ENCODE measurements at places on chromosomes 3 and 15.

GRCh38 chr15:46961795-46962194, 755.5 kb upstream of the SEMA6D start:
- DNase-seq: no peak

DNA sequence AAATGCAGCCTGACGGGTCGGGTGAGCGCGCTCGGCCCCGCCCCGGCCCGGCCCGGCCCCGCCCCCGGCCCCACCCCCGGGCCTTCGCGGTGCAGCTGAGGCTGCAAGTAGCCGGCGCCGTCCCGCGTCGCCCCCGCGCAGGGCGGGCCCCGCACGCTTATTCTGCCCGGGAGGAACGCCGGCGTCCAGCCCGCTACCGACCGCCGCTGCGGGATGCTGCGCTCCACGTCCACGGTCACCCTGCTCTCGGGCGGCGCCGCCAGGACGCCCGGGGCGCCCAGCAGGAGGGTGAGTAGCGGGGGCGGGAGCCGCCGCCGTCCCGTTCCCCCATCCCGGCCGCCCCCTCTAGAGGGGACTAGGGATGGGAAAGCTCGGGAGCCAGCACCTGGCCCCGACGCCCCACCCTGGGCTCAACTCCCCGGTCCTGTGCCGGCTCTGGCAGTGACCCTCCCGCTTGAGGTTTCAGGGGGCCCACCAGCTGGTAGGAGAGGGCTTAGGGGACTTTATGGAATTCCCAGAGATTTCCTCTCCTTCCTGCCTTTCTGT, at the start of gene MYZAP:
TSS of gene MYZAP (plus strand) at position 83 of the 546 bp plus-strand sequence. CDS start at position 214, 131 bp downstream.
- no peak for DNase-seq

DNA sequence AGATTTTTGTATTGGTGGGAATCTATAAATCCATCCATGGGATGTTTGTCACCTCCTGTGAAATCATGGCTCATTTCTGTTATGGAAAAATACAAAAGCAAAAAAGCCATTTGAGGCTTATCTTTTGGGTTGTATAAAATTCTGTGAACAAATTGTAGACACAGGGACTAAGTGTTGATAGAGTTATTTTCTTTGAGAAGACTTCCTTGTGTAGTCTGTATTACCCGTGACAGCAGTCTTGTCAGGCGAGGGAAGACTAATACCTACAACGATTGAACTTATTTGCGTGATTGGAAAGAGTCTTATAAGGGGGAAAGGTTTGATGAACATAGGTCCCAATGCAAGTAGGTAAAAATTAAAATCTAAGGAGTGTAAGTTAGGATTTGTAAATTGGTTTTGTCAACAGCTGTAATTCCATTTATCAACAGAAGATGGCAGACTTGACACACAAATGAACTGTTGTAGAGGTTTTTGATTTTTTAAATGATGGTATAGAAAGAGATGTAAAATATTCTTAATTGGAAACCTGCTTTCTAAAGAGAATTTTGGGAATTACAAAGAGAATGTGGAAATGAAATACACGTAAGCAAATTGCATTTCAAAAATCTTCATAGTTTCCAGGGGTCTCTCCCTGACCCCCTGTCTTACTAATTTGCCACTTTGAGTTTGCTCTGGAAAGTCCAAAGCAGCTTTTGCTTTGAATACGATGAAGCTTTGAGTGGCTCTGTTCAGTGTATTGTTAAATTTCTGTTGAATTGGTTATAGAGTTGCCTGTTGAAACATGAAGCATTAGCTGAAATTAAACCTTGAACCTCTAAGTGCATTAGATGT, 33.2 kb downstream of the SLC25A26 start:
- no peak for DNase-seq

DNA sequence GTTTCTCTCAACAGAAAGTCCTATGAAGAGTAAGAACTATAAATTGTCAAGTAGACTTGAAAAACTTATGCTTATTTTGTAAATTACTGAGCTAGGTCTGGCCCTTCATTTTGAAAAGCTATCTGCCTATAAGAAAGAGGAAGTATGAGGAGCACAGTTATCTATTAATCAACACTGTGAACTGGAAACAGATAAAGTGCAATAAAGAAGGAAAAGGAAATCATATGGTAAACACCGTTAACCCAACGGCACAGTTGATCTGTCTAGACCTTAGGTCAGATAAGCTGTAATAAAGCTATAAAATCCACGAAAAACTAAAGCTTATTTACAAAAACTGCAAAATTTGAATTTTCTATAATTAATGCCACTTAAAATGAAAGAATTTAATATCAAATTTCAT, 242.5 kb downstream of the ZBTB20 start:
- no peak for DNase-seq

- DNase-seq: peak; percentile 65
These were observed 2.6 kb downstream of the FAM43A start for GRCh38 chr3:194688200-194688740.

- DNase-seq: no peak
These were observed 522.3 kb downstream of the ROBO1 start for GRCh38 chr3:79245284-79246138.

GRCh38 chr3:195187609-195188425, 83.1 kb downstream of the XXYLT1 start:
- no peak for DNase-seq

GRCh38 chr15:82165948-82166376, 96.6 kb downstream of the EFL1 start:
- no peak for DNase-seq

DNA sequence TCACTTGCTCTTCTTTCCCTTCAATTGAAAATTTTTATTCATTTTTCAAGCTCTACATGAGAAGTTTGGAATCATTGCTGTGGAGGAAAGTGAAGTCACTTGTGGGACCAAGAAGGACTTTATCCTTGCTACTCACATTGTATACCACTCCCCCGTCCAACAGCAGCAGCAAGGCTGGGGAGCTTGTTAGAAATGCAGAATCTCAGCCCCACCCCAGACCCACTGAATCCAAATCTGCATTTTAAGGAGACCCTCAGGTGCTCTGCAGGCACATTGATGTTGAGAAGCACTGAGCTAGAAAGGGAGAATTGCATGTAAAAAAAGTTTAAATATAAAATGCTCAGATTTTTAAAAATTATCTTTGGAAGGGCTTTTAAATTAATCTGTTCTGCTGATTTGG, 202.3 kb upstream of the MRPL3 start:
- DNase-seq: no peak

DNA sequence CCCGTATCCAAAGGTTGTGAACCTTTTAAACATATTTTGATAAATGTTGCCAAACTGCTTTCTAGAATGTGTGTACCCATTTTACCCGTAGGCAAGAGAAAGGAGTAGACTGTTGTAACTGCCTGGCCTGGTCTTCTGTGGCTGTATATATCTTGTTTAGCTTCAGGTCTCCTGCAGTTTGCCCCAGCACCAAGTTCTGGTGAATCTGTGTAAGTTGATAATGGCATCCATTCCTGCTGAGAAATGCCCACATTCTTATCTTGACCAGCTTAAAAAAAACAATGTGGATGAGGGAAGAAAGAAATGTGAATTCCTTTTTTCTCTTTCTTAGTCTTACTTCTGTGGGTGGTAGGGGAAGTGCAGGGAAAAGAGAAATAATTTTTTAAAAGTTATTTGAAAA, 53.3 kb upstream of the TLE3 start:
- no peak for DNase-seq

GRCh38 chr3:97815149-97815917, 6.5 kb upstream of the CRYBG3 start:
- no peak for DNase-seq

GRCh38 chr3:102174312-102174712, 260.5 kb upstream of the ZPLD1 start:
- DNase-seq: no peak

GRCh38 chr3:107756649-107757048, 233.9 kb downstream of the BBX start:
- no peak for DNase-seq

- DNase-seq: no peak
These were observed 79.4 kb upstream of the CNTN3 start for GRCh38 chr3:74693696-74694393.

DNA sequence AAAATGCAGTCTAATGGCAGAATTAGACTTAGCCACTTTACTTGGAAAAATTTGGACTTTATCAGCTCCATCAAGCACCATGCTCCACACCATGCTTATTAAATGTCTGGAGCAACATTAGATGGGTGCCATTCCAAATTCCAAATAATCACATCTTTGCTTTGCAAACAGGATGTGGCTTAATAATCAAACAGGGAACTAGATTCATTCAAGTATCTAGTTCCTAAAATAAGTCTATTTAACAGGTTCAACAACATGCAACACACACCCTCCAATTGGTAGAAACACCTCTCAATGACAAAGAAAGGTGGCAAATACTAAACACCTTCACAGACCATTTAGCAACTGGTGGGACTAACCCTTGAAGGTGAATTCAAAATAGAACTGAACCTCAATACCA, 3.5 kb downstream of the HEXA start:
- DNase-seq: no peak

- DNase-seq: no peak
These were observed 34.6 kb upstream of the CACNA2D3 start for GRCh38 chr3:54087581-54088410.

- no peak for DNase-seq
These were observed 6.2 kb downstream of the HLTF start for GRCh38 chr3:149080011-149080698.

DNA sequence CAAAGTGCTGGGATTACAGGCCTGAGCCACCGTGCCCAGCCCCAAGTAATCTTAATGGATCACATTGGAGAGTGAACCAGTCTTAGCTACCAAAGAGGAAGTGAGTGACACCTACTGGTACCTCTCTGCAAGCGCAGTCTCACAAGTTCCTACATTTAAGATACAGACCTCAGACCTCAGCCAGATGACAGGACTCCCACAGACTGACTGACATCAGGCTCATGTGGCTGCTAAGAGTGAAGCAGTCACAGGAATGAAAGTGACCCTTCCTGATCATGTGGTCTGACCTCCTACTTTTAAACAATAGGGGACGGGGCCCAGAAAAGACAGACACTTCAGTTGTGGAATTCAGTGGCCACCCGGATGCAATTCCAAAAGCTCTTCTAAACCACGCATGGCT, 36.3 kb upstream of the GNB5 start:
- DNase-seq: peak; percentile 71

DNA sequence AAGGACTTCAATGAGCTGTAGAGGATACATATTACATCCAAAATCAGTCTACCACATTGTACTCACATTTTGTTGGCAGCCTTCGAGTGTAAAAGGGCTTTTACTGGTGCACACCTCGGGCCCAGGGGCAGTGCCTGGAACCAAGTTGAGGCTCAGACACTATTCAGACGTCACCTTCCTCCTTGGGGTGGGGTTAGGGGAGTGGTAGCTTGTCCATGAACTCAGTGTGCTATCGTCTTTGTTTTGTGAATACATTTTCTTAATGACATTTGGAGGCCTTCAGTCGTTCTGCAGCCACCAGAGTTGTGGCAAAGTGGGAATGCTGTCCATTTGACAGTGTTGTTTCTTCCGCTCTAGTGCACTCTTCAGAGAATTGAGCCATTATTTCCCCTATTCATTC, 114.2 kb downstream of the PGPEP1L start:
- DNase-seq: no peak

- DNase-seq: no peak
These were observed 16.3 kb upstream of the MB21D2 start for GRCh38 chr3:192933779-192934460.
